Heart right ventricle (tissue), 16 donors: ENCODE measurements at places on chromosomes 2 and 18. TPM values are rescaled to one million over a fixed set of nuclear protein-coding genes. Genes with fewer than 3 reads are reported as not detected.

DNA sequence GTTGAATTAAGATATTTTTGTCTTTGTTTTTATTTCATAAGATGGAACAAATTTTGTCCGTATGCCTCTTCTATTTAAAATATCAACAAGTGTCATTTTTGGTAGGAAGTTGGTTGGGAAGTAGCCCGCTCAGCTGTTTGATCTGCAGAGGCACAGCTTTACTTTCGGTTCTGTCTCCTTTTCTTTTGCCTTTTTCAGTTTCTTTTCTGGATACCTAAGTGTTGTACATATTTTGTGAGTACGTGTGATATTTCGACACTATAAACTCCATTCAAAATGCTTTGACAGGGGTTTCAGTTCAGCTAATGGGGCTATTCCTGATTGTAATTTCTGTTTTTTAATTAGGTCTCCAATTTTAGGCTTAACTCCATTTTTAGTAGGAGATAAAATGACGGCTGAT lies 1785.0 kb upstream of the LRRTM1 start:
- no peak overlapping the region for H3K27ac ChIP-seq
- DNase-seq: no peak
- no peaks in the 10 kb centered on the region for H3K4me1 ChIP-seq
- H3K27me3 ChIP-seq: no peaks in the 10 kb centered on the region
- H3K36me3 ChIP-seq: no peaks in the 10 kb centered on the region
- no peak overlapping the region for H3K4me3 ChIP-seq

DNA sequence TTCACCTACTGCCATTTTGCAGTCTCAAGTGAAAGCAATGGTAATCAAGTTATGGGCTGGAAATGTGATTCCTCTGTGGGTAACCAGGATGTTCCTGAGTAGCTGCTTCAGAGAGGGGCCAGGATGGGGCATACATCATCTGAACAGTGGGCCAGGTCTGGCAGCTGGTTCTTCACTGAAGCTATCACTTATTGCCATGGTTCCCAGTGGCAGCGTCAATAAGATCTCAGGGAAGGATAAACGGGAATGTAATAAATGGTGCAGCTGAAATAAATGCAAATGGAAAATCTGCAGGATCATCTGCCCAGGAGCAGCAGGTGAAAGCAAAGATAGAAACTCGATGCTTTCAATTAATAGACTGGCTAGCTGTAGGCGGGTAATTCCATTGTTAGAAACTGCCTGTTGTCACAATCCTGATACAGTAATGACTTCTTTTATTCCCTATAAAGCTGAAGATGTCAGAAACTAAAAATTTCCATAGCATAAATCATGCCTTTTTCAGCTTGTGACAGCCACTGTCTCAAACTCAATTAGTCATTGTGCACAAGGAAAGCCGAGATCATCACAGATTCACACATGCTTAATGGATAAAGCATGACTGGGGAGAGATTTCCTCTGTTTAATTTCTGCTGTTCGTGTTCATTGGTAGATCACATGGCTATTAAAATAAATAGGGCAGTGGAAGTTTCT lies 56.2 kb upstream of the CCDC85A start:
- no peaks in the 10 kb centered on the region for H3K36me3 ChIP-seq
- no peaks in the 10 kb centered on the region for H3K4me1 ChIP-seq

DNA sequence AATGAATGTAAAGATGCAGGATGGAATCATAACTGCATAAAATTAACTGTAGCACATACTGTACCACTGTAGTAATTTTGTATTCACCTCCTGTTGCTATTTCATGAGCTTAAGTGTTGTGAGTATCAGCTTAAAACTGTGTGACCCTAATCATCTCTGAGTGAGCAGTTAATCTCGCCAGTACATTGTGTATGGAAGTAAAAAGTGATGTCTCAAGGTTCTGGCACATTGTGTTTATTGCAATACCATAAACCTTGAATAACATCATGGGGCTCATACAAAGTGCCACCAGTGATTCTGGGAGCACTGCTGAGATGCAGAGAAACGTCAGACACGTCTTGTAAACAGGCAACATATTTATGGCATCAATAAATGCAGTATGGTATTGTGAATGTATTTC lies 124.5 kb downstream of the PMAIP1 start:
- no peaks in the 10 kb centered on the region for H3K4me1 ChIP-seq

DNA sequence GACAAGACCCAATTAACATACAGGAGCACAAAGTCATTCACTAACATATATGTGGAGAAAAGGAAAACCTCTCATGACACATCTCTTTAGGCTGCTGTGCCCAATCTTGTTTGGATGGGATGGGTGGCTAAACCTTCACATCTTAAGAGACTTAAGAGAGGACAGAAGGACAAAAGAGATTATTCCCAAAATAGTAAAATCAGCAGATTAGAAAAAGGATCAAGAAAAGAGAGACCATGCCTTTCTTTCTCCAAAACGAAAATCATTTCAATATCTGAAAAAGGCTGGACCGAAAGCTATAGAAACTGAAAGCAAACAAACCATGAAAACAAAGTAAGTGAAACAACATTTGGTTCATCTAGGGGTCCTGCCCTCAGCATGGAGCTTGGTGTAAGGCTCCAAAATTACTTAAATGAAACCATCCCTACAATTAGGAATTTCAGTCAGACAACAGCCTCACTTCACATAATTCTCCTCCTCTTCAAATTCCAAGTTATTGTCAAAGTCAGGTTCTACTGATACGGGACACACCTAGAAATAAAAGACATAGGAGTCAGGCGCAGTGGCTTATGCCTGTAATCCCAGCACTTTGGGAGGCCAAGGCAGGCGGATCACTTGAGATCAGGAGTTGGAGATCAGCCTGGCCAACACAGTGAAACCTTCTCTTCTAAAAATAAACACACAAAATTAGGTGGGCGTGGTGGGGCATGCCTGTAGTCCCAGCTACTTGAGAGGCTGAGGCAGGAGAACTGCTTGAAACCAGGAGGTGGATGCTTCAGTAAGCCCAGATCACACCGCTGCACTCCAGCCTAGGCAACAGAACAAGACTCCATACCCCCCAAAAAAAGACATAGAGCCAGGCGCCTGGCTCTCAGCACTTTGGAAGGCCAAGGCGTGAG lies 5.2 kb downstream of the STARD7 start:
- no peaks in the 10 kb centered on the region for H3K36me3 ChIP-seq
- DNase-seq: no peak
- H3K4me1 ChIP-seq: peaks cover 68% of the 10 kb centered on the region
- peak overlapping the region; percentile 23 for H3K27ac ChIP-seq
- H3K4me3 ChIP-seq: peak overlapping the region; percentile 2

DNA sequence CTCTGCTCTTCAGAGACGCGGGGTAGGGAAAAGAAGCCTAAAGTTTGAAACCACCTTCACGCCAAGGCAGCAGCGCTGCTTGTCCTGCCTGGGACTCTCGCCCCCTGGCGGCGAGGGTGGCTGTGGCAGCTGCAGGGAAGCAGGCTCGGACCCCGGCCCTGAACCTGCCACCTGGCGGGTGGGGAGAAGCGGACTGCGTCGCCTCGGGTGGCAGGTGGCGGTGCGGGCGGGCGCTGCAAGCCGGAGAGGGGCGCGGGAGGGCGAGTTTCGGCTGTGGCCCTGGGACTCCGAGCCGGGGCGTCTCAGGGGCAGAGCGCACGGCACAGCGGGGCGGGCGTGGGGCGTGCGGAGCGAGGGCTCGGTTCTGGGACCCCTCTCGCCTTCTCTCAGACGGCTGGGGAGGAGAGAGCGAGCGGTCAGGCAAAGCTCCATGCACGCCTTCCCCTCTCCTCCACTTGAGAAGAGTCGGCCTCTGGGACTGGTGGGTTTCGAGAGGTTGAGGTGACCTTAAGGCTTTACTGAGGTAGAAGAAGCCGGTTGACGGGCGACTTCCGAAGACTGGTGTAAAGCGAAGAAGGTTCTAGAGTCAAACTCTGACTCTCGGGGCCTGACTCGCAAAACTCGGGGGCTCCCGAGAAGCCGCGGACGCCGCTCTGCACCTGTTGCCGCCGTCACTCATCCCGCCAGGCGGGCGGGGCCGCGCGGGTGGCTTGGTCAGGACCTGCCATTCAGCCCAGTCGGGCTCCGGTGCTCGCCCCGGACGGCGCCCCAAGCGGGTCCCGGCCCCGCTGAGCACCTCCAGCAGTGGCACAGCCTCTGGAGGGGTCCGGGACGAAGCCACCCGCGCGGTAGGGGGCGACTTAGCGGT lies 1.1 kb upstream of the BOLL start:
- peak; percentile 9 for DNase-seq
- no peaks in the 10 kb centered on the region for H3K36me3 ChIP-seq
- no peaks in the 10 kb centered on the region for H3K4me1 ChIP-seq

GRCh38 chr2:111121028-111121827 lies 514 bp downstream of the BCL2L11 start:
- H3K27me3 ChIP-seq: peaks cover 43% of the 10 kb centered on the region
- peak overlapping the region; percentile 94 for H3K27ac ChIP-seq
- H3K4me1 ChIP-seq: peaks cover 58% of the 10 kb centered on the region
- peak overlapping the region; percentile 81 for H3K4me3 ChIP-seq
- DNase-seq: peak; percentile 51
- H3K36me3 ChIP-seq: peaks cover 23% of the 10 kb centered on the region

GRCh38 chr2:127218812-127219170 lies 1.3 kb downstream of the CYP27C1 start:
- peaks cover 7% of the 10 kb centered on the region for H3K27me3 ChIP-seq
- H3K4me3 ChIP-seq: peak overlapping the region; percentile 45
- peaks cover 17% of the 10 kb centered on the region for H3K4me1 ChIP-seq
- H3K36me3 ChIP-seq: no peaks in the 10 kb centered on the region
- DNase-seq: no peak

Gene SOX11
- total RNA-seq: 0.38 TPM

Gene PAPOLG
- 10.8 TPM for total RNA-seq

DNA sequence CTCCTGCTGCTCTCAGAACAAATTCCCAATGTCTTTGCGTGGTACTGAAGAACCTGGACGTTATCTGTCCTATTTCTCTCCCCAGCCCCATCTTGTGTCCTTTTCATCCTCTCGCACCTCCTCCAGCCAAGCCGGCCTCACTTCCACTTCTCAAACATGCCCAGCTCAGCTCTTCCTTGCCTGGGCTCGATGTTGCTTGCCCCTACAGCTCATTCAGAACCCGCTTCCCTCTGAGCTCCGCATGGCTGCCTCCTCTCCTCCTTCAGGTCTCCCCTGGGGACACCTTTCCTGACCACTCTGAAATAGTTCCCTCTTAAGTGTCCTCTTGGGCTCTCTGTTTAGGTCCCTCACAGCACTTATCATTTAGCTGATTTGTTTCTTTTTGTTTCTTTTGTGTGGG lies 6.7 kb upstream of the SMARCAL1 start:
- no peaks in the 10 kb centered on the region for H3K36me3 ChIP-seq
- no peak overlapping the region for H3K27ac ChIP-seq
- H3K4me3 ChIP-seq: no peak overlapping the region
- no peaks in the 10 kb centered on the region for H3K27me3 ChIP-seq
- no peaks in the 10 kb centered on the region for H3K4me1 ChIP-seq

Gene EVX2
- not detected for total RNA-seq

Gene PROC
- total RNA-seq: not detected

- DNase-seq: no peak
- H3K27ac ChIP-seq: no peak overlapping the region
- H3K36me3 ChIP-seq: no peaks in the 10 kb centered on the region
- H3K27me3 ChIP-seq: no peaks in the 10 kb centered on the region
- H3K4me1 ChIP-seq: peaks cover 20% of the 10 kb centered on the region
Observed at GRCh38 chr2:30981510-30981909, 156.7 kb downstream of the GALNT14 start.

GRCh38 chr2:226716126-226716525 lies 83.5 kb downstream of the IRS1 start:
- H3K4me3 ChIP-seq: no peak overlapping the region
- H3K27ac ChIP-seq: no peak overlapping the region

Gene LAMA3
- total RNA-seq: 1.9 TPM

Gene NPPC
- 1.7 TPM for total RNA-seq

DNA sequence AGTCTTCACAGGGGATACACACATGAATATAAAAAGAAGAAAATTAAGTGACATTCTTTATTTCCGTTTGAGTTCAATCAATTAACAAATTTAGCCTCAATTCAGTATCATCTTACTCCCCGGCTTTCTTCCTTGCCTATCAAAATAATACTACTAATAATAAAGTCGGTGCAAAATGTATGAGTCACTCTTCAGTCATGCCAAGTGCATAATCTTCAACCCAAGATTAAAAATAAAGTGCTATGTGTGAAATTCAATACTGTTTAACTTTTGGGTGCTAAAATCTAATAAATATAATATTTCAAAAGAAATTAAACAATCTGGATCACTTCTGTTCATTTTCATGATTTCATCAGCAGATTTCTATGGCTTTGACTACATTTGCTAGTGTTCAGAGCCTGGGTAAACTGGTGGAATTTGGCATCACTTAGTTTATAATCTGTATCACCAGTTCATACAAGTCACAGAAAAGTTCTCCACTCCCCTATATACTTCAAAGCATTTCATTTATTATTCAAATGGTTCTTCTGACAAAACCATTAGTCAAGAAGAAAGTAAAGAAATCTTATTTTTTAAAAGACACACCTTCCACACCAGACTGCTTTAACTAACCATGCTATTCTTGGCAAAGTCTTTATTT lies 183.6 kb downstream of the THADA start:
- DNase-seq: no peak
- peak overlapping the region; percentile 26 for H3K27ac ChIP-seq
- no peaks in the 10 kb centered on the region for H3K36me3 ChIP-seq
- H3K4me1 ChIP-seq: peaks cover 16% of the 10 kb centered on the region
- H3K4me3 ChIP-seq: no peak overlapping the region

- no peaks in the 10 kb centered on the region for H3K27me3 ChIP-seq
- H3K27ac ChIP-seq: no peak overlapping the region
- H3K4me1 ChIP-seq: peaks cover 12% of the 10 kb centered on the region
- DNase-seq: no peak
- H3K36me3 ChIP-seq: no peaks in the 10 kb centered on the region
Observed at GRCh38 chr2:46804794-46805193, 110.8 kb downstream of the MCFD2 start.

Gene LAMA1
- total RNA-seq: 0.05 TPM

DNA sequence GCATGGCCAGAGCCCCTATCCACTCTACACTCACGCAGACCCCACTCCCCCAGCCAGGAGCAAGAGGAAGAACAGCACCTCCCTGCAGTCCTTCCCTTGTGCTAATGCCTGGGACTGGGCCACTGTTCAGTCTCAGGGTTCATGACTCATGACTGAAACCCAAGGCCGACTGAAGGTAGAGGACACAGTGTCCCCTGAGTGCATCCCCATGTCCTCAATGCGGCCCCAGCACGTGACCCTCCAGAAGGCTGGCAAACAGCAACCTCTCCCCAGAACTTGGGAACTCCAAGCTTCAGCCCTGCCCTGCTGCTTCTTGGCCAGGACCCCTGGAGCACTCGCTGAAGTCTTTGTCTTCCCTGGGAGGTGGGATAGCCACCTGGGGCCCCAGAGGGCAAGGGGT lies 6.0 kb upstream of the ADRA2B start:
- no peak for DNase-seq
- H3K27ac ChIP-seq: no peak overlapping the region
- no peak overlapping the region for H3K4me3 ChIP-seq

Gene BOLL
- not detected for total RNA-seq

- no peak for DNase-seq
- no peaks in the 10 kb centered on the region for H3K36me3 ChIP-seq
- H3K27me3 ChIP-seq: no peaks in the 10 kb centered on the region
Observed at GRCh38 chr18:62808123-62808522, 92.8 kb downstream of the PHLPP1 start.

- H3K4me1 ChIP-seq: no peaks in the 10 kb centered on the region
- peaks cover 35% of the 10 kb centered on the region for H3K36me3 ChIP-seq
- no peak for DNase-seq
- no peak overlapping the region for H3K4me3 ChIP-seq
Observed at GRCh38 chr2:233519787-233520611, 46.6 kb downstream of the USP40 start.

GRCh38 chr2:17084877-17085276 lies 419.2 kb upstream of the CYRIA start:
- H3K36me3 ChIP-seq: no peaks in the 10 kb centered on the region
- no peaks in the 10 kb centered on the region for H3K4me1 ChIP-seq
- no peak overlapping the region for H3K4me3 ChIP-seq

GRCh38 chr2:99652862-99653261 lies 163.0 kb upstream of the REV1 start:
- no peaks in the 10 kb centered on the region for H3K36me3 ChIP-seq
- no peak overlapping the region for H3K4me3 ChIP-seq
- no peaks in the 10 kb centered on the region for H3K27me3 ChIP-seq
- H3K4me1 ChIP-seq: peaks cover 27% of the 10 kb centered on the region
